ENCODE measurements at places on chromosomes 2 and 18.
A peak's percentile ranks its signal among the peaks of the same experiment; 100 is the strongest.

DNA sequence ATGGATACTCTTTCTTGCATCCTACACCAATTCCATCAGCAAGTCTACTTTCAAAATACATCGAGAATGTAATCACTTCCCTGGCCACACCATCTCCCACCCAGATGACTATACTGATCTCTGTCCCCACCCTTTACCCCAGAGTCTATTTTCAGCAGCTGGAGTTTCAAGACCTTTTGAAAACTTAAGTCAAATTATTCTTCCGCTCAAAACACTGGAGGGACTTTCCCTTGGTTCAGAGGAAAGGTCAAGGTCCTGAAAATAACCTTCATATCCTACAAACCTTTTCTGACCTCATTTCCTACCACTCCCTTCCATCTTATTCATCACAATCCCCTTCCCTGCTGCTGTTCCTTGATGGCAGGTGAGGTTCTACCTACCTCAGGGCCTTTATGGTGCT lies 58.8 kb upstream of the LYPD6 start:
- DNase-seq: no peak

DNA sequence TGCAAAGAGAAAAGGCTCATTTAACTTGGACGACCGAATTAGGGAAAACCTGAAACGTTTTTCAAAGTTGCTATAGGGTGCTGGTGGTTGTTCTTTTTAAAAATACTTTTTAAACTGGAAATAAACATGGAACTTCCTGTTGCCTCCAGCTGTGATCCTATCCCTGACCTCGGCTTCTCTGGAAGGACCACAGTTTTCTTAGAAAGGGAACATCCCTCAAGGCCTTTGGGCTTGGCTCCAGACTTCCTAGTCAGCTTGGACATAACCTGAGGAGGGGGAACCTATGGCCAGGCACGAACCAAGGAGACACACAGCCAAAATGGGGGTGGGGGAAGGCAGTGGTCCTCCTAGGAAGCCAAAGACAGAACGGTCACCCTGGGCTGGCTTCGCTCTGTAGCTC lies 57.7 kb downstream of the CENPO start:
- no peak for DNase-seq

GRCh38 chr2:11404376-11405073 lies 60.1 kb upstream of the ROCK2 start:
- no peak for DNase-seq

GRCh38 chr2:22481486-22482259 lies 903.3 kb upstream of the KLHL29 start:
- no peak for DNase-seq

- no peak for DNase-seq
Measured at GRCh38 chr18:74832999-74833398, 235.3 kb downstream of the ZNF407 start.

GRCh38 chr2:3324036-3324386 lies 53.6 kb downstream of the EIPR1 start:
- DNase-seq: no peak

DNA sequence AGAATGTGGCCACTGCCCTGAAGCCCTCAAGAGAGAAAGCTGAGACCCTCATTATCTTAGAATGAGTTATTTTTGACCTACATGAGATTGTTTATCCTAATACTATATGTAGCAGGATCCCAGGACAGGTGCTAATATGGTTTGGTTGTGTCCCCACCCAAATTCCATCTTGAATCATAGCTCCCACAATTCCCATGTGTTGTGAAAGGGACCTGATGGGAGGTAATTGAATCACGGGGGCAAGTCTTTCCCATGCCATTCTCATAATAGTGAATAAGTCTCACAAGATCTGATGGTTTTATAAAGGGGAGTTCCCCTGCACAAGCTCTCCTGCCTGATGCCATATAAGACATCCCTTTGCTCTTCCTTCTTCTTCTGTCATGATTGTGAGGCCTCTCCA lies 76.8 kb downstream of the CCBE1 start:
- DNase-seq: no peak

DNA sequence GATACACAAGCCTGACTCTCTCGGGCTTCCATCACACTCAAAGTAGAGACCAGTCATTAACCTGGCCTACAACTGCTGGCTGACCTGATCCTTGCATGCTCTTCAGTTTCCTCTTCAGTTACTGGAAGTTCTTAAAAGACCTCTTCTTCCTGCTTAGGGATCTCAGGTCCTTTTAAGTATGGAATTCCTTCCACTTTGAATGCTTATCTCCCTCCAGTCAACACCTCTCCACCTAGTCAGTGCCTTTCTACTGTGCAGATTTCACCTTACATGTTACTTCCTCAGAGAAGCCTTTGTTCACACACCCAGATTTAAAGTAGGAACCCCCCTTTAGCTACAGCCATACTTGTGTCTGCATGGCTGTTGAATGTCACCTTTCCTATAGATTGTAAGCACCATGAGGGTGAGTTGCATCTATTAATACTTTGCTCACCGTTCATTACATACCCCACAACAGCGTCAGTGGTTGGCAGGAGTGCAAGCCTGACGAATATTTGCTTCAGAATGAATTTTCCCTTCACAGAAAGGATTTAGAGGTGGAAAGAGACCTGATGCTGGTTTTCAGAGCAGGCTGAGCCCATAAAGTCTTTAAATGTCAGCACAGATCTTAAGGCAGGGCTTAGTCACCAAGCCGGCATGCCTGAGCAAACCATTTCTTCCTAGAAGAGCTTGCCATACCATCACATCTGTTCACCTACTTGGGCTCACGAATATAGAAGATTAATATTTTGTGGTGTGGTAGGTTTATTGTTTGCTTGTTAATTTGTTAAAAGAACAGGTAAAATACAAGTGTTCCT lies 90.1 kb downstream of the ACVR1 start:
- no peak for DNase-seq

GRCh38 chr2:34474646-34475045 lies 875.5 kb upstream of the FAM98A start:
- DNase-seq: no peak

GRCh38 chr2:177183860-177184259 lies 28.7 kb upstream of the HNRNPA3 start:
- DNase-seq: no peak

DNA sequence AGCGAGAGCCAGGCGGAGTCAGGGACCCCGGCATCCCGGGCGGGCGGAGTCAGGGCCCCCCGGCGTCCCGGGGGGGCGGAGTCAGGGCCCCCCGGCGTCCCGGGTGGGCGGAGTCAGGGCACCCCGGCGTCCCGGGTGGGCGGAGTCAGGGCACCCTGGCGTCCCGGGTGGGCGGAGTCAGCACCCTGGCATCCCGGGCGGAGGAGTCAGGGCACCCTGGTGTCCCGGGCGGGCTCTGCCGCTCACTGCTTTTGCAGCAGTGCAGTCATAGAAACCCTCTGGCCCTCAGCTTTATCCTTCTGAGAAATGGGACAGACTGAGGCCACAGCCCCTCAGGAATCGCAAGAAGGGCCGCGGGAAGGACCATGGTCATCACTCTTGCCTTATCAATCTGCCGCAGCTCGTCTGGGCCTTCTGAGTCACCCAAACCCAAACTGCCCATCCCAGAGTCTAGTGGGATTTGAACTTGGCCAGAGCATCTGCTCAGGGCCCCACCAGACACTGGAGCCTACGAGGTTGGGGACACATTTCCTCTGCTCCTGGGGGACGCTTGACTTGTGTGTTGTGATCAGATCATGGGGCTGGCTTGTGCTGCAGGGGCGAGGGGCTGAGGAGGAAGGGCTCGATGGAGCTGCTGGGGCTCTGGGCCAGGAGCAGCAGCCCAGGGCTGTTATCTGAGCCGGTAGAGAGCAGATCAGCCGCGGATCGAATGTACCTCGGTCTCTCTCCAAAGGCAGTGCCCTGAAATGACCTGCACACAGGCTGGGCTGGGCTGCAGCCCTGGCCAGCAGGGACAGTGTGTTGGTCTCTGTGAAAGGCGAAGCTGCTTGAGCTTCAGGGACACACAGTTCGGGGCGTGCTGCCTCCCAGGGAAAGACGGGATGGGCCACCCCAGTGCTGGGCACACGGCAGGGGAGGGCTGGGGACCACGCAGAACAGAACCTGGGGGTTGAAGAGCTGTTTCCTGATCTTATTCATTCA lies 290.1 kb upstream of the HDAC4 start:
- DNase-seq: no peak

DNA sequence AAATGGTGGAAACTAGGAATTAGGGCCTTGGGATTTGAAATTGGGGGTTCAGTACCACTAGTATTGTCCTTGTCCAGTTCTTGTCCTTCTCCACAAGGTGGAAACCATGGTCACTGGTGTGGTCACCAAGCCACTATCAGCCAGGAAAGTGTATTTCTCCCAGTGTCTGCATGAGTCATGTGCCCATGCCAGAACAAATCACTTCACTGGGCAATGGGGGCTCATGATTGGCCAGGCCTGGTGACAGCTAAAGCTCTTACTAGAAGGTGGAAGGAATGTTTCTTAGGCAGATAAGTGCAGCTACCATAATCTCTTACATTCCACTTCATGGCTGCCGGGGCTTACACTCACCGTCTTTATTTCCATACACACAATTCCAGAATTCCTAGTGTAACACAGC lies 124.8 kb upstream of the TACR1 start:
- peak; percentile 64 for DNase-seq

DNA sequence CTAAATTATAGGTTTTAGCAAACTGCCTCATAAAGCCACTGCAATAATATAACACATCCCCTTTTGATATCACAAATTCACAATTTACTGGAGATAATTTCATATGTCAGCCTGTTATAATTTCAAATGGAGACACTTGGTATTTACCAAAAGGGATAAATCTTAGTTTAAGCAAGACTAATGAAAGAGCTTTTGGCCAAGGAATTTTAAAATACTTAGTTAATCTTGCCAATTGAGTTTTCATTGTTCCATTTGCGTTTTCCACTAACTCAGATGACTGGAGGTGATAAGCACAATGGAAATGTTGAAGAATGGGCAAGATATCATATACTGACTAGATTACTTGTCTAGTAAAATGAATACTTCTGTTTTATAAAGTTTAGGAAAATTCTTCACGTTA lies 379.3 kb upstream of the SYT4 start:
- no peak for DNase-seq

- DNase-seq: peak; percentile 26
Measured at GRCh38 chr2:173851141-173851641, 114.0 kb downstream of the SP3 start.

DNA sequence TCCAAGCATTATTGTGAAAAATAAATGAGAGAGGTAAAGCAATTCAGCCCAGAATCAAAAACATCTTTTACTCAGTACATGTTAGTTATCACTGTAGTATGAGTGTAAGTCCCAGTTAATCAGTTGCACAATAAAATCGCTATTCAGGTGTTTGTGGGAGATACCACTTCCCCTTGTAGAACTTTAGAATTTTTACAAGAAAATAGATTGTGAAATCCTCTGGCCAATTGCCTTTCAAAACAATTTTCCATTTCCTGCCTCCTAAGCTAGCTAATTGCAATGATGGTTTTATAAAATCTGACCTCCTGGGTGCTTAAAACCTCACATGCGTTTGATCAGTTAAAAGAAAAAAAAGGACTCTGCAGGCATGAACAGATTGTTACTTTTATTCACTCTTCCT lies 332.5 kb downstream of the PID1 start:
- DNase-seq: peak; percentile 59

DNA sequence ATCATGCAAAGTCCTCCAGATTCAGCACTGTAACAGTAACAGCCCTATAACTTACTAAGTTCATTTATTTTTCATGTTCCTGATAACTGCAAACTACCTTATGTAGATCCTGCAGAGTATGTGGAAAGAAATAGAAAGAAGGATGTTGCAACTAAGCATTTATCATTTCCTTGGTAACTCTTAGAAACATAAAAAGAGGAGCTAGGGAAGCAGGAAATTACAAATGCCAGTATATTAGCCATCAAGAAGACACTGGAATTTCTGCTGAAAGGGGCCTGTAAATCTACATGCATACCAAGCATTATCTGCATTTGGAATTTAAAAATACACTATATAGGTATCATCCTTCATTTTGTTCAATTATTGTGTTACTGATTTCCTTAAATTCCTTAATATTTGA lies 66.8 kb downstream of the PDE11A start:
- no peak for DNase-seq

GRCh38 chr2:120482334-120482733 lies 136.4 kb downstream of the INHBB start:
- DNase-seq: no peak

DNA sequence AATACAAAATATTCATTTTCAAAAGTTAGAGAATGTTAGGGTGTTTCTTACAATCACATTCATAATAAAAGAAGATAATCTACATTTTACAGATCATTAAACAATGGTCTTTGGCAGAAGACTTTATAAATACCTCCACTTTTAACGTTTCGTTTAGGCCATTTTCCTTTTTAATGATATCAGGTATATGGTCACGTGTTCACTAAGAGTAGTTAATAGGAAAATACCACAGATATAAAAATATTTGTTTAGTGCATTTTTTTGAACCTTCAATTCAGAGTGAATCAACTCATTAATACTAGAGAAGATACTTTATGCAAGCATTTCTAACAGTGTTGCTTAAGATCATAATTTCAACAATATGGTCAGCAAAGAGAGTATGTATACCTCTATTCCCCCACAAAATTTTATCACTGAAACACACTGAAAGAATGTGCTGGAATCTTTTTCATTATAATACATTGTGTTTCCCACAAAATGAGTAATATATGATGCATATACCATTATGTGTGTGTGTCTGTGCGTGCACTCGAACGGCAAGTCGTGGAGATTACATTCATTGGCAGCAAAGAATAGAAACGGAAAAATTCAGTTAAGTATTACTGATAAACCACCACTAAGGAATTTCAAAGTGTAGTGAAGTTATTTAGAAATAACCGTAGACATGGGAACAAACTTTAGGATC lies 319.9 kb upstream of the THUMPD2 start:
- no peak for DNase-seq

DNA sequence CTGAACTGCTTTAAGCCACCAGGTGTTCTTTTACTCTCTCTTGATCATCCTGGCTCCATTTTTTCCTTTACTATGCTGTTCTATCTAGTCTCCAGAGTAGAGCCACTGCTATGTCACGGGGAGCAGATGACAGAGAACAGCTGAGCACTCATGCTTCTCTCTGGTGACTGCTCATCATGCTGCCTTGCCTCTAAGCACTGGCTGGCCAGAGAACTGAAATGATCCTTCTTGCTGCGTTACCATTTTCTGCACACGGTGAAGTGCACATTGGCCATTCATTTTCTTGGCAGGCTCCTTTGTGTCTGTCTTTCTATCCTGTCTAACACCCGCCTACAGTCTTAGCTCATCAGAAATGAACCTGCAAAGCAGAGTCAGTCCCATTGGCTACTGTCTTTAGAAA lies 86.0 kb downstream of the KCTD1 start:
- no peak for DNase-seq

DNA sequence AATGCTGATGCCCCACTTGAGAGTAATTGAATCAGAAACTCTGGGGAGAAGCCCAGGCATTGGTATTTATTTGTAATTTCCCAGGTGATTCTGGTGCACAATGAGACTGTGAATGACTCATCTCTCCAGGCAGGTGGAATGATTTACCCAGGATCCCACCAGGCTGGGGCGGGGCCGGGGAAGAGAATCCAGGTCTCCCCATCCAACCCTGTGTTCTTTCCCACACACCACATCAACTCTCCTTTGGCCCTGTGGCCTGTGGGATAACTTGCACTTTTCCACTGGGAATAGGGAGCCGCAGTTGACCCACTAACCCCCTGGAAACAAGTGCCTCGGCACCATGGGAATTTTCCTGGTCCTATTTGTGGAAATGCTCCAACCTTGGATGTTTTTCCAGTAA lies 409.8 kb downstream of the ZNF521 start:
- DNase-seq: no peak

All from A172 (cell line).